Left lobe of liver (tissue), 2 donors: ENCODE measurements at places on chromosomes 7 and 10. TPM values are rescaled to one million over a fixed set of nuclear protein-coding genes. Genes with fewer than 3 reads are reported as not detected.

Gene POM121C
- 18.2 TPM for total RNA-seq

DNA sequence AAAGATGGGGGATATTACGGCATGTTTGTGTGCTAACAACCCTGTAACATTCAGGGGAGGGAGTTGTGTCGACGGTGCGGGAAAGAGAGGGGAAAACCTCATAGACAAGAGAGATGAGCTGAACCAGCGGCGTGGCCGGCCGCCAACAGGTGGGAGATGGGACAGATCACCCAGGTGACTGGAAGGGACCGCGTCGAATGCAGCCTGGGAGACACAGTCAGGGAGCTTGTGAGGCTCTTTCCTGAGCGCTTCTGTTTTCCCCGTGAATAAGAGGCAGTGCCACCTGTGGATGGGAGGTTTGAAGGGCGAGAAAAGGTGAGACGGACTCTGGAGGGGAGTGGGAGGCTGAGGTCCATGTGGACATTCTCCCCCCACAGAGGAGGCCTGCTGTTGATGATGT lies 9.9 kb upstream of the PRKAG2 start:
- no peak for DNase-seq

Gene AGFG2
- 87.8 TPM for total RNA-seq

- DNase-seq: no peak
Observed at GRCh38 chr7:141076377-141076776, 2.5 kb downstream of the TMEM178B start.

Gene CCM2
- total RNA-seq: 44.8 TPM
